T-cell (primary cell): ENCODE measurements at places on chromosomes 4 and X. TPM values are rescaled to one million over a fixed set of nuclear protein-coding genes. Genes with fewer than 3 reads are reported as not detected.

The SPATA18 gene
- 0.36 TPM for total RNA-seq

The CLNK gene
- total RNA-seq, result 0.32 TPM

The NLGN4X gene
- 0.12 TPM for total RNA-seq

The PCSK1N gene
- total RNA-seq, result 5.0 TPM

The ZNF711 gene
- total RNA-seq, result 1.4 TPM

The NXF2B gene
- not detected for total RNA-seq

The NHSL2 gene
- 11.7 TPM for total RNA-seq

The INTS6L gene
- 33.1 TPM for total RNA-seq

The RIBC1 gene
- 2.7 TPM for total RNA-seq

The IQCM gene
- total RNA-seq, result not detected

The EPHA5 gene
- total RNA-seq, result not detected

The NHS gene
- 0.09 TPM for total RNA-seq

The PLAC1 gene
- total RNA-seq, result not detected

The FGF2 gene
- total RNA-seq, result 0.23 TPM

The MAPK10 gene
- total RNA-seq, result not detected

The CLDN34 gene
- not detected for total RNA-seq

The DCHS2 gene
- 0.09 TPM for total RNA-seq

The GLUD2 gene
- not detected for total RNA-seq

The TBX22 gene
- total RNA-seq, result not detected

The VEGFD gene
- total RNA-seq, result not detected

The KCND1 gene
- total RNA-seq, result 2.8 TPM

The CXCL13 gene
- not detected for total RNA-seq

The RBPJ gene
- total RNA-seq, result 55.6 TPM

The TMPRSS11E gene
- not detected for total RNA-seq

The FRG2 gene
- not detected for total RNA-seq

The SLC16A2 gene
- 0.23 TPM for total RNA-seq

The RPL34 gene
- total RNA-seq, result 3,142 TPM

The SLC2A9 gene
- total RNA-seq, result 4.4 TPM

The KLKB1 gene
- 1.3 TPM for total RNA-seq

The TMPRSS11F gene
- not detected for total RNA-seq

The ALB gene
- 33.6 TPM for total RNA-seq

The ELOVL6 gene
- 1.1 TPM for total RNA-seq

The SERTM2 gene
- total RNA-seq, result not detected

The NELFA gene
- total RNA-seq, result 45.8 TPM

The CENPVL2 gene
- not detected for total RNA-seq

The ERCC6L gene
- total RNA-seq, result 0.18 TPM

The MECP2 gene
- total RNA-seq, result 123 TPM
